ENCODE measurements at places on chromosomes 1 and 21. TPM values are rescaled to one million over a fixed set of nuclear protein-coding genes. Genes with fewer than 3 reads are reported as not detected.

- no peak for DNase-seq
Measured at GRCh38 chr1:44283524-44284173, 70.4 kb downstream of the DMAP1 start.

- no peak for DNase-seq
Measured at GRCh38 chr1:8533907-8534306, 216.0 kb downstream of the SLC45A1 start.

- no peak for DNase-seq
Measured at GRCh38 chr21:36846631-36847030, 119.8 kb downstream of the HLCS start.

Gene TMEM125
- total RNA-seq: 0.12 TPM

DNA sequence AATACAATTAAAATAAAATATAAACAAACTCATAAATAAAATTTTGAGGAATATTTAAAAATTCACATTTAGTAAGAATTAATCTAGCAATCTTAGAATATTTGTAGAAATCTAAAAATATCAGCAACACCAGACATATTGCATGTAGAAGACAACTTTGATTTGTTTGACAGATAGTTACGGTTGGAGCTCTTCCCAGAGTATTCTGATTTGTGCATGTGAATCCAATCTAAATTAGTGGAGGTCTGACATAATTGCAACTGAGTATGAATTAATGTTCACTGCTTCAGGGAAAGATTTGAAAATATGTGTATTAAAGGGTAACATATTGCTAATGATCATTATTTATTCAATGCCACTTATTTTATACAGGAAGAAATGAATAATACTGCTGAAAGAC, 1546.2 kb downstream of the BRINP3 start:
- DNase-seq: no peak

DNA sequence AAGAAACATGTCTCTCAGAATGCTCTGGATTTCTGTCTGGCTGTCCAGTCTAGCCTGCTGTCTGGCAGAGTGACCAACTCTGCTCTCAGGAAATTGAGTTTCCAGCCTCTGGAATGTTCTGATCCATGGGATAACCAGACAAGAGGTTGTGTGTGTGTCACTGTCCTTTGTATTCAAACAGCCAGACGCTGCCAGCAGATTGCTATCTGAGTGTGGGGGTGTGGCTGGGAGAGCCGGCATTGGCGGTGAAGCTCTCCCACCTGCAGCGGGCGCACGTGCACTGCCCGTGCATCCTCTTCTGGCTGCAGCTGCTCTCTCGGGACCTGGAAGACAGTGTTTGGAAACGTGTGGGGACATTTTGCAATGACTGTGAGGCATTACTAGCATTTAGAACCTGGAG, 26.1 kb downstream of the PKP1 start:
- peak; percentile 21 for DNase-seq

DNA sequence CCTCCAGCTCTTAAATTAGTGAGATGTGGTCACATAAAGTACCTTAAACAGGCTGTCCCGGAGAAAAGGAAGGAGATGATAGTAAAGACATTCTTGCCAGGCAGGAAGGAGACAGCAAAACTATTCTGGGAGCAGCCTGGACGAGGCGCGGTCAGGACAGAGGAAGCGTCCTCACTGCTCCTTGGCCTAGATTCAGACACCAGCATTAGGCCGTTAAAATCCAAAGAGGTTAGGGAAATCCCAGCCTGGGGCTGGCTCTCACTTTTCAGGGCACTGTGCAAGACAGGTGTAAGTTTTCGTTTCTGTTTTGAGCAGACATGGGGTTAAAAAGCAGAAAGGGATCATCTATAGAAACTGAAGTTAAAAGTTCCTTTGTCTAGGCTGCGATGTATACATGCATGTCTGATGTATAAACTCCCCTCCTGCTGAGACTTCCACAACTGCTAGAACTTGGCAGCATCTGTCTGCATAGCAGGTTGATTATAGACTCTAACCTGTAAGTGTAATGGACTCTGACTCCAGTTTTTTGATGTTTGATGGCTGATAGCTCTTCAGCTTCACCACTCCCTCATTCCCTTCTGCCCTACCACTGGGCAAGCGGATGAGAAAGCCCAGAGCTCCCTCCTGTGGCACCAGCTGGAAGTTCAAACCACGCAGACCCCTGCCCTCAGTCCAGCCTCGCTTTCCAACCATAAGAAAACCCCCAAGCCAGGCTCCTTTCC, 21.5 kb downstream of the STPG1 start:
- DNase-seq: peak; percentile 79

DNA sequence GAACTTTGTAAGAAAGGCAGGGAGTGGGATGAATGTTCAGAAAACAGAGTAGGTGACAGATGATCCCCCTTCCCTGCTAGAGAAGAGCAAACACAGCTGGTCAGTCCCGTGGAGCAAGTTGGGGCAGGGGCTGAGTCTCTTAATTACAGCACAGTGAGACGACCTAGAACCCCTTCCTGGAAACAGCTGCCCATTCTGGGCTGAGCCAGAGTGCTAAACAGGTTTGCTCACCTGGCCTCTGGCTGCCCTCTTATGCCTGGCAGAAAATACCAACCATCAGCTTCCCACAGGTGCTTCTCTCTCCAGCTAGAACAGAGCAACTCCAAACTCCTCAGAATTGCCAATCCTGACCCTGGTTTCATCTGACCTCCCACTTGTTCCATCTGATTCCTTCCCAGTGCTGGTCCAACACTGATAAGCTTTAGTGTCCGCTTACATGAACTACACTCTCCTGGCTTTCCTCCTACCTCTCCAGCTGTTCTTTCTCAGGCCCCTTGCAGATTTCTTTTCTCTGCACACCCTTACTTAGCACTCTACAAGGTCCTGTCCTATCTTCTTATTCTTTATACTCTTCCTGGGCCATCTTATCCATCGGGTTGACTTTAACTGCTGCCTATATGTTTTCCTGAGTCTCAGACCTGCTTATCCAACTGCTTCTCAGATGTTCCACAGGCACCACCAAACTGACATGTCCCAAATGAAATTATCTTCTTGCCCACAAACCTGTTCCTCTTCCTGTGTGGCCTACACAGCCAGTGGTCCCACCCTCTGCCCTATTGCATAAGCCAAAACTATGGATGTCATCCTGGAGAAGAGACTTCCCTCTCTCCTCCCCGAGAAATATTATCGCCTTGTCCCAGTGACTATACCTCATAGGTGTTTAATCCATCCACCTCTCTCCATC, 22.6 kb upstream of the COL9A2 start:
- no peak for DNase-seq

GRCh38 chr1:208256091-208256490, 11.9 kb upstream of the PLXNA2 start:
- DNase-seq: no peak

- DNase-seq: peak; percentile 61
Measured at GRCh38 chr1:36609241-36610027, 126.7 kb upstream of the CSF3R start.

Gene CNIH4
- total RNA-seq: 51.6 TPM

DNA sequence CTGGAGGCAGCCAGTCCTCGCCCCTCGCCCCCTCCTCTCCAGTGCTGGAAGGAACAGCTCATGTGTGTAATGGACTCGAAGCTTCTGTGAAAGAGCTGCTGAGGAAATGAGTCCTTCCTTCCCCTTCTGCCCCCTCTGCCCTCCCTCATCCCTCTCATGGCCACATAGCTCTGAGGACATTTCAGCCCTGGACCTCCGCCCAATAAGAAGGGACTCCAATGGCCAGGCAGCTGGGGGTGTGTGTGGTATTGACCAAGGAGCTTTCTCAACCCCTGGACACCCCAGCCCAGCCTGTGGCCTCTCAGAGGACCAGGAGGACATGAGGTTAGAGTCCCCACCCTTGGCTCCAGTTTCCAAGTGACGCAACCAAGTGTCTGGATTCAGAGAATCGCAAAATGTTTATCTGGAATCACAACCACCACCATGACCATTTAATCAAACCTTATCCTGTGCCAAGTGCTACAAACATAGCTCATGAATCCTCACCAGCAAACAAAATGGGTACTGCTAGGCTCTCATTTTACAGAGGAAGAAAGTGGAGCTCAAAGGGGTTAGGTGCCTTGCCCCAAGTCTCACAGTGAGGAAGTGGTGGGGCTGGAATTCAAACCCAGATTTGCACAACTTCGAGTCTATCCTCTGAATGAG, 47.8 kb upstream of the ECE1 start:
- DNase-seq: peak; percentile 33

Gene SPRR5
- total RNA-seq: not detected

- no peak for DNase-seq
Measured at GRCh38 chr1:245045087-245045881, 109.5 kb upstream of the KIF26B start.

Gene MSH4
- total RNA-seq: 0.12 TPM

- peak; percentile 32 for DNase-seq
Measured at GRCh38 chr1:154179946-154180687, 11.8 kb downstream of the TPM3 start.

DNA sequence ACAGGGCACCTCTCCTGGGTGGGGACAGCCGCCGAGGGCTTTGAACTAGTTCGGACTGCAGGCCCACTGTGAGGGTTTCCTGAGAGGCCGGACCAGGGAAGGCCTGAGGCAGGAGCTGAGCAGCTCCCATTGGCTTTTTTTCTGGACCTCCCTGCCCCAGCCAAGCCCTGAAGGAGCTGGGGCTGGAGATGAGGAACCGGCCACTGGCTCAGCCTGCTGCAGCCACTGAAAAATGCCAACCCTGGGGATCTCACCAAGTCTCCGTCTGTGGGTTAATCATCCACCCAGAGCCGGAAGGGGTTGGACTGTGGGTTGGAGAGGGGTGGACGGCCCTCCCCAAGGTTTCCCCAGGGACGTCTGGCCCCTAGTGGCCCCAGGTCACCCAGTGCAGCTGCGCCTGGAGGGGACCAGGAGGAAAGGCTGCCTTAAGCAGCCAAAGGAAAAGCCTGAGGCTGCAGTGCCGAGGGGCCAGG, 2.5 kb downstream of the VWA1 start:
- DNase-seq: no peak

DNA sequence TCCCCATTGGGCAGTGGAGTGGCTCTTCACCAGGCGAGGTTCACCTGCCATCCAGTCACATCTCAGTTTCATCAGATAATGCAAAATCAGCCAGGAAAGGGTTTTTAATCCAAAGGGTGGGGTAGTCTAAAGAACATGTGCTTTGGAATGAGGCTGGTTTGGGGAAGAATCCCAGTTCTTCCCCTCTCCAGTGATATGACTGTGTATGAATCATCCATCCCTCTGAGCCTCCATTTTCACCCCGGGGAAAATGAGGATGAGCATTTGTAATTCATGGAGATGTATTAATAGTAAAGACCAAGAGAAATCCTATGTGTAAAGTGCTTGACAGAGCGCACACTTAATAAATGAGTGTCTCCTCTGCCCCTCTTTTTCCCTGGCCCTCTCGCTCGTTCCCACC, 215.1 kb upstream of the FGGY start:
- no peak for DNase-seq

DNA sequence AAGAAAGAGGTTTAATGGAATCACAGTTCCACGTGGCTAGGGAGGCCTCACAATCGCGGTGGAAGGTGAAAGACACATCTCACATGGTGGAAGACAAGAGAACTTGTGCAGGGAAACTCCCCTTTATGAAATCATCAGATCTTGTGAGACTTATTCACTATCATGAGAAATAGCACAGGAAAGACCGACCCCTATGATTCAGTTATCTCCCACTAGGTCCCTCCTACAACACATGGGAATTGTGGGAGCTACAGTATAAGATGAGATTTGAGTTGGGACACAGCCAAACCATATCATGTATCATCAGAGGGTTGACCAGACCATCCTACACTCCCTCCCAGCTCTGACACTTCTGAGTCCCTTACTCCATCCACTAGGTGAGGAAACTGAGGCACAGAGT, 143.9 kb upstream of the KLHDC7A start:
- no peak for DNase-seq

DNA sequence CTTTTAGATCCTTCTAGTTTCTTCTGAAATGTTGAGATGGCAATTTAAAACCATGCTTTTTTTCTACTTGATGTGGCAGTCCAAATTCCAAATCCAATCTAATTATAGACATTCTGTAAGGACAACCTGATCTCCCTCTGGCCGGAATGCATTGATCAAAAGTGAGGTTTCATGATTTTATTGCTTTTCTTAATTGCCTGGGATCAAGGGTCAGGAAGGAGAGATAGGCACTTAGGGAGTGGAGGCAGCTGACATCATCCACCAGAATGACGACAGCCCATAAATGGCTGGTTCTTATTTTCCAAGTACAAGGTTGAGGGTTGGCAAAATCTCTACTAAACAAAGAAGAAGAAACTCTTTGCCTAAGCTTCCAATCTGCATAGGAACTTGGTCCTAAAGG, 46.4 kb upstream of the SCCPDH start:
- DNase-seq: no peak

DNA sequence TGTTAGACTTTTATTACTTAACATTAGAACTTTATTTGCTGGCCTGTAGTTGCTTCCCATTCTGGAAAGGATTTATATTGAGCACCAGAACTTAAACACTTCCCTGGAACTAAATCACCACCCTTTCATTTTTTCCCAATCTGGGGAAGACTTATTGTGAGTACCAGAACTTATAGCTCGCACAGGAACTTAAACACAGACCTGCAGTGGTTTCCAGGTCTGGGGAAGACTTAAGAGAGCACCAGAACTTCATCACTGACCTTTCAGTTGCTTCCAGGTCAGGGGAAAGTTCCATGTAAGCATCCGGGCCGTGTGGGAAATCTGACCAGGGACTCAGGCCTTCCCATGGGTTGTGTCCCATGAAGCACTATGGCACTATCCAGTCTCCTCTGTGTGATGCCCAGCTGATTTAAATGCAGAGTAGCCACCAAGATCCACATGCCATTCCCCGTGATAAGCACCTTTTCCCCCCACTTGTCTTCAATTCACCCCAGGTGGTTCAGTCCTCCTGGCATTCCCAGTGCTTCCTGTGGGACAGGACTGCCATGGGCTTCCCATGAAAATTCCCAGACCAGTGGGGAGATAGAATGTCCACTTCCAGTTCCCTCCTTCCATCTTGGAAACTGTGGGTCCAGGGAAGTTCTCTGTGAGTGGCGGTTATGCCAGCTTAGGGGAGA, 48.9 kb downstream of the C4BPA start:
- DNase-seq: no peak

Gene AMY1A
- not detected for total RNA-seq

Gene NR5A2
- total RNA-seq: not detected

DNA sequence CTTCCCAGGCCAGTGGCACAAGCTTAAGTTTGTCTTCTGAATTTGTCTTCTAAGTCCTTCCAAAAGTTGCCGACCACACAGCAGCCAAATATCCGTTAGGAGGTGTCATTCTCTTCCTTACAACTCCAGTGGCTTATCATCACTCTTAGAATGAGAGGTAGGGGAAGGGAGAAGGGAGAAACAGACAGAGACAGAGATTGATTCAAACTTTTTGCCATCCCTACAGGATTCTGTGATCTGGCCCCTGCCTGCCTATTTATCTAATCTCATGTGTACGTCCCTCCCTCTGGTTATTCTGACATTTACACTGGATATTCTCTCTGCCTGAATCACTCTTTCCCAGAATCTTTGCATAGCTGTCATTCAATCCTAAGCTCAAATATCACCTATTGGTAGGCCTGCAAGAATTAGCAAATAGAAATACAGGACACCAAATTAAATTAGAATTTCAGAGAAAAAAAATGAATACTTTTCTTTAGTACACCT, 488 bp upstream of the GNL2 start:
- DNase-seq: no peak

Measured in activated CD4-positive, alpha-beta memory T cell treated with anti-CD3 and anti-CD28 coated beads for 36 hours (primary cell).